ENCODE measurements at places on chromosomes 13 and 19.

GRCh38 chr19:31255174-31255799 is 93.9 kb downstream of the TSHZ3 start:
- no peak for DNase-seq

DNA sequence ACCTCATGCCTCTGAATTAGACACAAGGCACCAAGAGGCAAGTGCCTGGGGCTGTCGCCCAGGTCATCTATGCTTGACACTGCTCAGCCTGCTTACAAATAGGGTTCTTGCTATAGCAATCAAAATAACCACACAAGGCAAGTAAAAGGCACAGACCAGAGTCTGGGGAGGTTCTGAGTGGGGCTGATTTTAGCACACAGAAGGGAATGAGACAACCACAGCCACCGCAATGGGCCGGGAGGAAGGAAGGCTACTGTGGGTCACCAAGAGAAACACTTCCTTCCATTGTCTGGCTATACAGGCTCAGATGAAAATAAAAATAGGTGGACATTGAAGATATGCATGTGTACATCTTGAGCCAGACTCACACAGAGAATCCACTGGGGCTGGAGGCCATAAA is 159.1 kb downstream of the DLEU7 start:
- no peak for DNase-seq

DNA sequence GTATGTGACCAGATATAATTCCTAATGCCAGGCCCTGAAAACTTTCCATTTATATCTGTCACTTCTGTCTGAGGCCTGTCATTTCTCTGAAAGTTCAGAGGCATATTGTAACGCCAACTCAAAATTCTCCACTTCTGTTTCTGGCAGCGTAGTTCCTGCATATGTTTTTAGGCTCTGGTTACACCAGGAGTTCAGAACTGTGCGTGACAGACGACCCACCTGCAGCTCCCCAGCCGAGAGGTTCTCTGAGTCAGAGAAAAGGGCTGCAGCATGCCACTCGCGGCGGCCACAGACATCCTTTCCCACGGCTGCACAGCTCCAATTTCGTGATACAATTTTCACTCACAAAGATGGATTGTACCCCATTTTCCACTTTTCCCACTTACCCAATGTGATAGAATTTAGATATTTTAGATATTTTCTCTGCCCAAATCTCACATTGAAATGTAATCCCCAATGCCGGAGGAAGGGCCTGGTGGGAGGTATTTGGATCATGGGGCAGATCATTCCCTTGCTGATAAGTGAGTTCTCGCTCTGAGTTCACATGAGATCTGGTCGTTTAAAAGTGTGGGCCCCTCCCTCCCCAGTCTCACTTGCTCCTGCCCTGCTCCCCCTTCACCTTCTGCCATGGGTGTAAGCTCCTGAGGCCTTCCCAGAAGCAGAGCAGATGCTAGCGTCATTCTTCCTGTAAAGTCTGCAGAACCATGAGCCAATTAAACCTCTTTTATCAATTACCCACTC is 308.1 kb downstream of the LIG4 start:
- no peak for DNase-seq

DNA sequence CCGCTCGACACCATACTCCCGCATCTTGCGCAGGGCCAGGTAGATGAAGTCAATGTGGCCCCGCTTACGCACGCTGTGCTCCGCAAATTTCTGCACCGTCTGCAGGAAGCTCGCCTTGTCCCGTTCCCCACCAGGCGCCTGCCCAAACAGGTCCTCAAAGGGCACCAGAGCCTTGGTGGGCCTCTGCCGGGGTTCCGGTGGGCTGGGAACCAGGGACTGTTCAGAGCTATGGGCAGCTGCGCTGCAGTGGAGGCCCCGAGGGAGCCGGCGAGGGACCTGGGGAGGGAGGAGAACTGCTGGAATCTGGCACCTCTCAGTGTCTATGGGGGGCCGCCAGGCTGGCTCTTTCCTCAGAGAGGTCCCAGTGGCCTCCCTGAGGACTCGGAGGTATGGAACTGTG is 8.3 kb upstream of the ZNF653 start:
- DNase-seq, result no peak

DNA sequence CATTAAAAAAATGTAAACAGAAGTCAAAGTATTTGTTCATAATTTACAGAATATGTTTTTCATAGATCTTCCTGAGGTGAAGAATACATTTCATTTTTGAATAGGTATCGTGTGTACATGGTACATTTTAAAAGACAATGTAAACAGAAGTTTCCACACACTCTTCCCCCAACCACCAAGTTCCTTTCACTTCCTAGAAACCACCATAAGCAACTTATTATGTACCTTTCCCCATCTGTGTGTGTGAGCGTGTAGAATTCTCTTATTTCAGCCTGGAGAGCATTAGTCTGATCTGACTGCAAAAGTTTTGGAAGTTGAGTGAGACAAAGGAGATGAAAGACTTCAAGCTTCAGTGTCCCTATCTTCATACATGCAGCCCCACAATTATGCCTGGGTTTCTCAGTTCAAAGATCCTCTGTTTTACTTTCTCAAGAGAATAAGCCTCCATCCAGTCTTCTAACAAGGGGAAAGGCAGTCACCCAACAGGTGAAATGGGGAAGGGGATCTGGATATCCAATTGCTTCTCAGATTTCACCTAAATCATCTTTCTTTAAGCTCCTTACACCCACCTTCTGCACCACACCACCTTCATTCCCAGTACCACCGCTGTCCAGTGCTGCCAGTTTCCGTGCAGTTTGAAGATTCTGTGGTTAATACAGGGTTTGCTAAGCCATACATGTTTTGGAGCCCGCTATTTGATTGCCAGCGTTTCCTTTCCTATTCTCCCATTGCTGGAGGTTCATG is 2.1 kb downstream of the TEX30 start:
- DNase-seq, result no peak

DNA sequence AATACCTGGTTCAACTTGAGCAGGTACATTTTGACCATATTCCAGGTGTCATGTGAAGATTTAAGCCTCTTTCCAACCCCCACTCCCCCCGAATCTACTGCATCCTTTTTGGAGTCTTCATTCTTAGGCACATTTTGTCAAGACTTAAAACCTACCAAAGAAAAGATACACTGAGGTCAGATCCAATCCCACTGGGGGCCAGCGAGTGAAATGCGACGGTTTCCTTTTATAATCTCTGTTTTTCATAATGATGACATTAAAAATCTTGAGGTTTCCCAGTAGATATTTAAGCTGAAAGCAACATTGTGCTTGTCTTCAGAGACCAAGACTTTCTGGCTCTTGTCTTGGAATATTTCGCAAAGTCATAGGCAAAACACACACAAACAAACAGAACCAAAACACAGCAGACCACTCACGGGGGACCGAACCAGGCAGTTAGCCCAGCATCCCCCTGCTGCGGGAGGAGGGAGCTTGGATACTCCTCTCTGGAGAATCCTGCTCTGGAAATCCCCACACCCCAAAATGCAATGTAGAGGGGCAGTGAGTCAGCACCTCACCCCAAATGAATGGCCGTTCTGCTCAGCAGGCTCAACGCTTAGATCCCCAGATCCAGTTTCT is 506 bp upstream of the GAS6 start:
- DNase-seq, result no peak

- no peak for DNase-seq
Observed at GRCh38 chr19:30066781-30067759, 125.0 kb downstream of the URI1 start.

- DNase-seq, result no peak
Observed at GRCh38 chr19:38455031-38455430, 21.5 kb downstream of the RYR1 start.

GRCh38 chr19:32387701-32388392 is 17.7 kb upstream of the DPY19L3 start:
- DNase-seq, result no peak

- DNase-seq, result no peak
Observed at GRCh38 chr13:98686270-98686669, 66.2 kb downstream of the SLC15A1 start.

GRCh38 chr19:17264641-17264979 is at the start of gene USHBP1:
Gene USHBP1 (minus strand): TSS chr19:17264745. CDS start chr19:17264299, 446 bp downstream.
- DNase-seq, result no peak

GRCh38 chr13:66860878-66861417 is 369.2 kb downstream of the PCDH9 start:
- no peak for DNase-seq

GRCh38 chr19:13905634-13906520 is at the start of the genes BRME1 and CC2D1A:
Gene BRME1 (minus strand): TSS chr19:13906117. CDS start chr19:13904892, 1,225 bp downstream.
Gene CC2D1A (plus strand): TSS chr19:13906201. CDS start chr19:13906442, 241 bp downstream.
- peak; percentile 96 for DNase-seq

DNA sequence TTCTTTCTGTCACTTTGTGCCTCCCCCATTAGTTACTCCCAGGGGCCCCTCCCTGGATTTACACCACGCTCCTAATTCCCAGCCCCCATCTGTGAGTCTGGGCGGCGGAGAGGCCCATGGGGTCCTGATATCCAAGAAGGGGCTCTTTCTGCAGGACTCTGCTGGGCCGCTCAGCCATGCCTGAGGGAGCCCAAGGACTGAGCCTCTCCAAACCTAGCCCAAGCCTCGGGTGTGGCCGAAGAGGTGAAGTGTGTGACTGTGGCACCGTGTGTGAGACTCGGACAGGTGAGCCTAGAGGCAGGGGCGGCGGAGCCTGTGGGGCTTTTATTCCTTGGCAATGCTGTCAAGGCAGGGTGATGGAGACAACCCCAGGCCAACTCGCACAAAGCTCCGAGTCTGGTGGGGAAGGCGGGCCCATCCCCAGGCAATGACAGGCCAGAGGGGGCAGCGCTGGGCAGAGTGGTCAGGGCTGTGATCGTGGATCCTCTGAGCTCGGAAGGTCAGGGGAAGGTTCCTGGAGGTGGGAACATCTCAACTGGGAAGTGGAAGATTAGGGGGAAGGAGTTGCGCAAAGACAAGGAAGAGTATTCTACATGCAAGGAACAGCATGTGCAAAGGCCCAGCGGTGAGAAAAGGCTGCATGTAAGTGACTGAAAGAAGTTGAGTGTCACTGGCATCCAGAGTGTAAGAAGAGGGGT is 1.6 kb downstream of the PLEKHG2 start:
- no peak for DNase-seq

- no peak for DNase-seq
Observed at GRCh38 chr13:38042771-38043170, 173.2 kb upstream of the TRPC4 start.

- DNase-seq, result no peak
Observed at GRCh38 chr13:108033800-108034707, 181.3 kb downstream of the LIG4 start.

DNA sequence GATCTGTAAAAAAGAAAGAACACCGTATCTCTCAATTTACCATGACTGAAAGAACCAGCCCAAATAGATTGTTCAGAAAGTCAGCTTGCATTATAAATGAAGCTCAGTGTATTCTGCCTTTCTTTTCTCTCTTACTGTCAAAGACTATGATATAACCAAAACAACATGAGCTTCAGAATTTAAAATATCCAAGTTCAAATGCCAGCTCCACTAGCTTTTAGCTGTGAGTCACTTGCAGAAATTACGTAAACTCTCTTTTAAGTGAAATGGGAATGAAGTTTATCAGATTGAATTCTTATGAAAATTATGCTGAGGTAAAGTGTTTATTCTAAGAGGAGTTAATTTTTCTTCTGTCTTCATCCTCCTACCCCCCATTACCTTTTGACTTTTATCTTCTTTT is 20.0 kb upstream of the POSTN start:
- no peak for DNase-seq

GRCh38 chr13:54879036-54879435 is 1850.4 kb downstream of the OLFM4 start:
- DNase-seq, result no peak

DNA sequence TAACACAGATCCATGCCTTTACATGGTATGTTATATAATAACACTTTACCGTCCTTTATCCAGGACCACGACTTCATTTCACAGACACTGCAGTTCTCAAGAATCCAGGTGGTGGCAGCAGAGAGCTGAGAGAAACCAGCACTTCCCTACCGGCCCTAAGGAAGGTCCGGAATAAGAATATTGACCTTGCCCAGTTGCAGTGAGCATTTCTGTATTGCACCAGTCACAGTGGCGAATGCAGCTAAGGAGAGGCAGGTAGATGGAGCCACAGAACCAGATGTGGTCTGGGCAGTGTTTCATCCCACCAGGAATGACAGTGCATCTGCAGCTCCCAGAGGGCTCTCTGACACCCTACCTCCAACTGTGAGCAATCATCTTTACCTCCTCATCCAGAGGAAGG is 44.6 kb downstream of the ZNF787 start:
- no peak for DNase-seq

- no peak for DNase-seq
Observed at GRCh38 chr13:46106839-46107371, 2.1 kb upstream of the CPB2 start.

DNA sequence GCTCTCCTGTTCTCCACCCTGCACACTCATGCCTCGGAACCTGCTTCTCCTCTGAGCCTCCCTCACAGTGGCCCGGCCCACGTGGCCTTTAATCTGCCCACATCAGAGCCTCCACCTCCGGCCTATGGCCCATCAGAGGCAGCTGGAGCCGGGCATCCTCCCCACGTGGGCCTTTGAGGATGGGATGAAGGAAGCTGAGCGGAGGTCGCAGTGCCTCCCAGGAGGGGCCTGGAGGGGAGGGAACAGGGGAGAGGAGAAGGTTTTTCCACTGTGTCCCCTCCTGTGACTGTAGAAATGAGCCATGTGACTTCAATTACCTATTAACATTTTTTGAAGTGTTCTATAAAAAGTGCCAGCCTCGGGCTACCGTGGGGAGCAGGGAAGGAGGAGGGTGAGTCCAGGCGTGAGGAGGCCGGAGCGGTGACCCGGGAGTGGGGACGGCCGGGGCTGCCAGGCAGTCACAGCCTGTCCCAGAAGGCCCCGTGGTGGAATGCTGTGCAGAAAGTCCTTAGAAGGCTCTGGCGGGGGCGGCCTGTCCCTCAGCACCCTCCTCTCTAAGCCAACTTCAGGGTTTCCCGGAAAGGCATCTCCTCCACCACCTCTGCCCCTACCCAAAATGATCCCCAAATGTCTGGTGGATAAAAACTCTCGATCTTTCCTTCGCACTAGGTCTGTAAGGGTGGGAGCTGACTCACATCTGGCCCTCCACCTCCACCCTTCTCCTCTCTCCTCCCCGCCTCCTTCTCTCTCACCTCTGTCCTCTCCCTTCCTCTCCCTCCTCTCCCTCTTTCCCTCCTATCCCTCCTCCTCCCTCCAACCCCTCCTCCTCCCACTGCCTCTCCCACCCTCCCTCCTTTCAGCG is 24.8 kb upstream of the SLC1A5 start:
- DNase-seq, result no peak

Data from activated T-cell treated with anti-CD3 and anti-CD28 coated beads for 48 hours (primary cell).